ENCODE measurements at places on chromosomes 16 and 17.

- no peak for DNase-seq
These were observed 6.9 kb downstream of the ADCY9 start for GRCh38 chr16:4109250-4109736.

DNA sequence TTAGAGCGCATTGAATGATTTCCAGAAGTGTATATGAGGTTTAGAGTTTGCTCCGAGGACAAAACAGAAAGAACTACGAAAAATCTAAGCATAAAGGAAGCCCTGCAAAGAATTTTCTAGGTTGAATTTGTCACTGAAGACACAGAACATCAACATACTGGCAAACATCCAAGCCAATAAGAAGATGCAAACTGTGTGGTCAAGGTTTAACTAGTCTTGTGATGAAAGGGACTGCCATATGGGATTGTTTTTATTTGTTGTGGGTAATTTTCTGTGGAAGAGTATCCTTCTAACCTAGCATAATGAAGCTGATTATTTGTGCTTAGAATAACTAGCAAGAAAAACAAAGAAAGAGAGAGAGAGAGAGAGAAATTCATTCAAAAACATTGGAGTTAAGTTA lies 492.0 kb upstream of the ERCC4 start:
- DNase-seq: no peak

GRCh38 chr17:329784-330420 lies 22.7 kb downstream of the RPH3AL start:
- DNase-seq: no peak

DNA sequence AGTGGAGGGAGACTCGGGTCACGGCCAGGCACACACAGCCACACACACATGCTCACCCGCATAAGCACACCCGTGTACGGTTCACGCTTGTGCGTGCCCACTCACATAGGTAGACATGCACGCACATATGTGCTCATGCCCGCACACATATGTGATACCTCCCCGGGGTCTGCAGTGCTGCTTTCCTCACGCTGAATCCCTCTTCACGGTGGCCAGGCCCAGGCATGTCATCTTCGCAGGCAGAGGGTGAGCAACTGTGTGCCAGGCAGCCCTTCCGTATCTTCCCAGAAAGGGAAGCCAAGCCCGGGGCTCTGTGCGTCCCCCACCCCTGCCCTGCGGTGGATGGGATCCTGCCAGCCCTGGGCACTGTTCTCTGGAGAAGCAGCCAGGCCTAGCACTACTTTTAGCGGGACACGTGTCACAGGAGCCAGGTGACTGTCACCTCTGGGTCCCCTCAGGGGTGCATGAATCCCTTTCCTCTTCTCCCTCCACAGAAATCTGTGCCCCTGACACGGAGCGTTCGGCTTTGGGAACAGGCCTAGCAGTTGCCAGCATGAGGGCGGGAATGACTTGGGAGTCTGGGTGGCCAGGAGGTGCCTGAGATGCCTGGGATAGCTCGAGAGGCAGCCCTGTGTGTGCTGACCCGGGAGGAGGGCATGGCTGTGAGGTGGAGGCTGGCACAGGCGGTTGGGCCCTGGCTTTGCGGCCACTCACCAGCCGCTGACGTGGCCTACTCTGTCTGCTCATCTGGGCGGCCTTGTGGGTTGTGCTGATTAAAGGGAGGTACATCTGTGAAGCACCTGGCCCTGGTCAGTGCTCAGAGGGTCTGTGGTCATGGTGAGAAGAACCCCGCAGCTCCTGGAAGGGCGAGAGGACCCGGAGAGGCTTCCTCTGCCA lies 47.5 kb downstream of the BAIAP2 start:
- no peak for DNase-seq
